A549 treated with Mapracorat at 1 μM for 4 hours (cell line): ENCODE measurements at places on chromosomes 16 and 17. TPM values are rescaled to one million over a fixed set of nuclear protein-coding genes. Genes with fewer than 3 reads are reported as not detected.

HOXB13 gene
- total RNA-seq = 1.8 to 2.4 TPM (median 2.1 TPM) in 5 replicates

SF3B3 gene
- 141 to 196 TPM (median 187 TPM) in 5 replicates for total RNA-seq

KRTAP4-4 gene
- total RNA-seq = not detected in 5 replicates

GAST gene
- total RNA-seq = 0.44 to 0.49 TPM in 2 of 5 replicates, not detected in the others

GNG13 gene
- total RNA-seq = not detected in 5 replicates

P2RX5 gene
- 17.8 to 24.2 TPM (median 23.5 TPM) in 5 replicates for total RNA-seq

HS3ST3B1 gene
- total RNA-seq = 0.59 to 1.0 TPM (median 0.86 TPM) in 5 replicates

CMTM2 gene
- 0.15 TPM in 1 of 5 replicates, not detected in the others for total RNA-seq

POLR2C gene
- 102 to 167 TPM (median 109 TPM) in 5 replicates for total RNA-seq

AIPL1 gene
- not detected in 5 replicates for total RNA-seq

CHD9 gene
- 11.3 to 18.5 TPM (median 16.2 TPM) in 5 replicates for total RNA-seq

LRRC75A gene
- 0.93 to 1.3 TPM (median 1.1 TPM) in 5 replicates for total RNA-seq

TPSAB1 gene
- total RNA-seq = 0.15 TPM in 1 of 5 replicates, not detected in the others

BMERB1 gene
- total RNA-seq = 77.3 to 92.1 TPM (median 82.9 TPM) in 5 replicates

KCNG4 gene
- total RNA-seq = not detected in 5 replicates

GHDC gene
- total RNA-seq = 16.2 to 21.3 TPM (median 20.1 TPM) in 5 replicates

NPW gene
- total RNA-seq = 0.52 to 0.94 TPM (median 0.70 TPM) in 5 replicates

NLRC5 gene
- total RNA-seq = 2.8 to 4.4 TPM (median 3.7 TPM) in 5 replicates

PIRT gene
- total RNA-seq = not detected in 5 replicates

LGALS9B gene
- total RNA-seq = 0.10 TPM in 1 of 5 replicates, not detected in the others

ABI3 gene
- not detected in 5 replicates for total RNA-seq

RAPGEFL1 gene
- 2.2 to 3.4 TPM (median 2.8 TPM) in 5 replicates for total RNA-seq

SOX9 gene
- 7.3 to 9.7 TPM (median 8.1 TPM) in 5 replicates for total RNA-seq
